IPS DF 6.9 (cell line): ENCODE measurements at places on chromosomes 16 and 17.

- DNase-seq, result no peak
These were observed 121.3 kb downstream of the METRNL start for GRCh38 chr17:83200751-83201150.

GRCh38 chr17:64202683-64203344 lies 60.2 kb downstream of the TEX2 start:
- no peak for DNase-seq

GRCh38 chr16:23284584-23284983 lies 17.5 kb upstream of the SCNN1B start:
- no peak for DNase-seq

GRCh38 chr17:55661256-55661758 lies 61.4 kb downstream of the TMEM100 start:
- DNase-seq, result no peak

GRCh38 chr16:72975809-72976437 lies 72.0 kb downstream of the ZFHX3 start:
- no peak for DNase-seq

DNA sequence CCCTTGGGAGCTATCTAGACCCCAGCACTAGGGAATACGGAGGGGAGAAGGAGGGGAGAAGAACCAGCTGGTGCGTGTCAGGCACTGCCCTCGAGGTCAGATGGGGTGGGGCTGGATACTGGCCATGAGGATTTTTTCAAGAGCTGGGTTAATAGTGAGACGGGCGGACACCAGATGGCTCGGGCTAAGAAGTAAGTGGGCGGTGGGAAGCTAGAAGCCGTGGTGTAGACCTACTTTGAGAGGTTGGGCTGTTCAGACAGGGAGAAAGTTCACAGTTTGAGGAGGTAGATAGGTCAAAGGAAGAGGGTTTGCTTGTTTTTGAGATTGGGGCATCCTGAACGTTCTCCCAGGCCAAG lies 303.8 kb downstream of the SEC14L1 start:
- DNase-seq, result no peak

GRCh38 chr16:21159281-21159951 lies 942 bp downstream of the LDAF1 start:
- no peak for DNase-seq

- no peak for DNase-seq
These were observed 22.5 kb downstream of the HEXIM2 start for GRCh38 chr17:45184144-45184543.

- DNase-seq, result no peak
These were observed 78.8 kb downstream of the TNRC6C start for GRCh38 chr17:78037280-78037679.

- no peak for DNase-seq
These were observed 2.6 kb downstream of the ARHGAP17 start for GRCh38 chr16:25012525-25012991.

- DNase-seq, result no peak
These were observed 232.1 kb upstream of the CACNG5 start for GRCh38 chr17:66602659-66603384.

GRCh38 chr17:41680426-41681040 lies 8.2 kb upstream of the EIF1 start:
- DNase-seq, result no peak

DNA sequence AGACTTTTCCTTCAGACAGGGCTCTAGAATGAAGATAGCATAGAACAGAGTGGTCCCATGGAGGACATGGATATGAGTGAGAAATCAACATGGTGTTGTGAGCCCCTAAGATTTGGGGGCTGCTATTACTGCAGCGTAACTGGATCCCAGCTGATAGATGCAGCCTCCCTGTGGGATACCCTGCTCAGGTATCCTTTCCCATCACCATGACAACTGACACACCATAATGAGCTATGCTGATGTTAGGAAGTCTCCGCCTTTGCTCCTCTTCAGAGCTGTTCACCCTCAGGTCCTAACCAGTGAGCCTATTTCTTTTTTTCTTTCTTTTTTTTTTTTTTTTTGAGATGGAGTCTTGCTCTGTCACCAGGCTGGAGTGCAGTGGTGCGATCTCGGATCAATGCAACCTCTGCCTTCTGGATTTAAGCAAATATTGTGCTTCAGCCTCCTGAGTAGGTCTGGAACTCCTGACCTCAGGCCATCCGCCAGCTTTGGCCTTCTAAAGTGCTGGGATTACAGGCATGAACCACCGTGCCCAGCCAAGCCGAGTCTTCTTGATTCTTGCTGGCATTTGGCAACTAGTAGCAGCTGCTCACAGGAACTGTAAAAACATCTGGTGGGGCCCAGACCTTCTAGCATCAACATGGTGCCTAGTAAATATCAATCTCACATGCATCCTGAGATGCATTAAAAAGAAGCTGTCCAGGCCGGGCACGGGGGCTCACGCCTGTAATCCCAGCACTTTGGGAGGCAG lies 17.1 kb downstream of the STX4 start:
- no peak for DNase-seq

DNA sequence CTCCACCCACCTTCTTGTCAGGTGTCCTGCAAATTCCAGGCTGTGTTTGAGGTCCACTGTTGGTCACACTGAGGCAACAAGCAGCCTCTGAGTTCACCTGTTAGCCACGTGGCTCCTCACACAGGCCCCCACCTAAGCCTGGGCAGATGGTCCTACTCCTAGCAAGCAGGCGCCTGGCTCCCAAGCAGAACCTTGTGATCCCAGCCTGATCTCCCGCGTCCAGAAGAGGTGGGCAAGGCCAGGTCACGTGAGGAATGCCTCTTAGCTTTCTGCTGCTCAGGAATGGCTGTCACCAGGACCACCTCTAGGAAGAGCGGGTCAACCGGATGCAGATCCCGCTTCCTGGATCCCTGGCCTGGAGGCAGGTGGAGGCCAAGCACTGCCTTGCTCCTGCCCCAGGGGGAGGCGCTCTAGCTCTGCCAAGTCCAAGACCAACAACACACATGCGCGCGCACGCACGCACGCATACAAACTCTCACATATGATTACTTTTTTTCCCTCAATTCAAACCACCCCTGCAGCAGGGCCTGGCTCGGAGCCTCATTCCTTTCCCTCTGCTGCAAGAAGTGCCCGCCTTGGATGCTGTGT lies 9.5 kb downstream of the CYB561 start:
- DNase-seq, result no peak

GRCh38 chr16:987906-988305 lies 6.3 kb downstream of the SOX8 start:
- no peak for DNase-seq

- no peak for DNase-seq
These were observed 88.1 kb downstream of the DNAH17 start for GRCh38 chr17:78488867-78489634.

GRCh38 chr17:68161644-68162428 lies 86.0 kb upstream of the AMZ2 start:
- DNase-seq, result no peak

DNA sequence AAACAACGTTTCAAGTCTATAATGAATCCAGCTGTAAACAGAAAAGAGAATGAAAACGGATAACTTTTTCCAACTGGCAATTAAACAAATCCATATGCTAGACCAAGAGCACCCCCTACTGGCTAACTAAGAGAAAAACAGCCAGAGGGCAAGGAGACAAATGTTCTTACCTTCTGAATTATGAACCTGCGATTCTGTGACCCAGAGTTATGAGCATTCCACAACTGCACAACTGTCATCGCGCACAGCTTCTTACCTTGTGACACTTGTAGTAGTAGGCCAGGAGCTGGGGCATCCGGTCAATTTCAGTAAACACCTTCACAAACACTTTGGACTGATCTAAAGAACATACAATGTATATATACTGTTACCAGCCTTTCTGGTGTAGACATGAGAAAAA lies 18.6 kb downstream of the COG7 start:
- no peak for DNase-seq

DNA sequence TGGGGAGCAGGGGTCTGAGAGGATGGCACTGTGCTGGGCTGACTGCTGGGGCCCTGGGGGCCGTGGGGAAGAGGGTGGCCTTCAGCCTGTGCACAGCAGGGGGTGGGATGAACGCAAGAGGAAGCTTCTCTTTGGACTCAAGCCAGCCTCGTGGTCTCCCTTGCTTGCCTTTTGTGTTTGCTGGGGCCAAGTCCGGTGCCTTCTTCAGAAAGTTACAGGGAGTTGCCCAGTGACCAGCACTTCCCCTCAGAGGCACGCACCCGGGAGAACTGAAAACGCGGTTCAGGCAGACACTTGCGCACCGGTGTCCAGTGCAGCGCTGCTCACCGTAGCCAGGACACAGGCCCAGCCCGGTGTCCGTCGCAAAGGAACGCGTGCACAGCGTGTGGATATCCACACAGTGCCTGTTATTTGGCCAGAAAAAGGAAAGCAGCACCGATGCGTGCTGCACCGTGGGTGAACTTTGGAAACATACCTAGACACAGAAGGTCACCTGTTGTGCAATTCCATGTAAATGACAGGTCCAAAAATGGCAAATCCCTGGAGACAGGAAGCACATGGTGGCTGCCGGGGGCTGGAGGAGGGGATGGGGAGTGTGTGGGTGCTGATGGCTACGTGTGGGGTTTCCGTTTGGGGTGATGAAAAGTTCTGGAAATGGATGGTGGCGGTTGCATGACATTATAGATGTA lies 29.4 kb upstream of the NUDT16L1 start:
- no peak for DNase-seq

- no peak for DNase-seq
These were observed 431.4 kb downstream of the SHISA9 start for GRCh38 chr16:13332713-13333255.

- DNase-seq, result no peak
These were observed 12.4 kb upstream of the ODF4 start for GRCh38 chr17:8327303-8327649.

GRCh38 chr17:43840814-43841213 lies 6.2 kb upstream of the CD300LG start:
- no peak for DNase-seq

GRCh38 chr17:32615326-32615725 lies 128.5 kb downstream of the CDK5R1 start:
- no peak for DNase-seq
